Activated naive CD8-positive, alpha-beta T cell treated with anti-CD3 and anti-CD28 coated beads for 36 hours (primary cell): ENCODE measurements at places on chromosomes 7 and 10. TPM values are rescaled to one million over a fixed set of nuclear protein-coding genes. Genes with fewer than 3 reads are reported as not detected.

DNA sequence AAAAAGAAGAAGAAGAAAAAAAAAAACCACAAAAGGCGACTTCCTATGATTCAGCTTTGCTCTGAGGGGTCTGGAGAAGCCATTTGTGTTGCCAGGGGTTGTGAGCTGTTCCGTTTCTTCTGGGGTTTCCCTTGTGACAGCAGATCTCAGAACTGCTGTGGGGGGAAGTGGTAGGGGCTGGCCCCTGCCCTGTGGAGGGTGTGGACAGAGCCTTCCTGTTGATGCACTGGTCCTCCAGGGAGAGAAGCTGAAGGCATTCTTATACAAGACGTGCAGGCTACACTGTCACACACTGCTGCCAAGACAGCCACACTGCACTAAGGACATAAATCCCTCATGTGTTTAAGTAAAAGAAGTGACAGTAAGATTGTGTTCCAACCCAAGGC, 17.3 kb upstream of the CSGALNACT2 start:
- peak; percentile 73 for DNase-seq

DNA sequence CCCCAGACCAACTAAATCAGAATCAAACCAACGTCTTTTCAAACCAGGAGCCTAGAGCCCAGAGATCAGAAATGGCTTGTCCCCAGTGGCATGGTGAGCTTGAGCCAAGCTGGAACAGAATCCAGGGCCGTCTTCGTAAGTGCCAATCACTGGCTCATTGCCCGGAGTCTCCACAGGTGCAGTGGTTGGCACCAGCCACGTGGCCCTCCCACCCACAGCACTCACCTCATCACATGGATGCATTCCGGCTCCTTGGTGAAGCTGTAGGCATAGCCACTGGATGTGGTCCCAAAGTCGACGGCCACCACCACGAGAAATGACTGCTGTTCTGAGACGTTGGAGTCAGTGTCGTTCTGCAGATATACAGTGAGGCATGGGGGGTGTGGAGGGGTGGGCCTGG, 37.4 kb downstream of the HSPA12A start:
- no peak for DNase-seq

DNA sequence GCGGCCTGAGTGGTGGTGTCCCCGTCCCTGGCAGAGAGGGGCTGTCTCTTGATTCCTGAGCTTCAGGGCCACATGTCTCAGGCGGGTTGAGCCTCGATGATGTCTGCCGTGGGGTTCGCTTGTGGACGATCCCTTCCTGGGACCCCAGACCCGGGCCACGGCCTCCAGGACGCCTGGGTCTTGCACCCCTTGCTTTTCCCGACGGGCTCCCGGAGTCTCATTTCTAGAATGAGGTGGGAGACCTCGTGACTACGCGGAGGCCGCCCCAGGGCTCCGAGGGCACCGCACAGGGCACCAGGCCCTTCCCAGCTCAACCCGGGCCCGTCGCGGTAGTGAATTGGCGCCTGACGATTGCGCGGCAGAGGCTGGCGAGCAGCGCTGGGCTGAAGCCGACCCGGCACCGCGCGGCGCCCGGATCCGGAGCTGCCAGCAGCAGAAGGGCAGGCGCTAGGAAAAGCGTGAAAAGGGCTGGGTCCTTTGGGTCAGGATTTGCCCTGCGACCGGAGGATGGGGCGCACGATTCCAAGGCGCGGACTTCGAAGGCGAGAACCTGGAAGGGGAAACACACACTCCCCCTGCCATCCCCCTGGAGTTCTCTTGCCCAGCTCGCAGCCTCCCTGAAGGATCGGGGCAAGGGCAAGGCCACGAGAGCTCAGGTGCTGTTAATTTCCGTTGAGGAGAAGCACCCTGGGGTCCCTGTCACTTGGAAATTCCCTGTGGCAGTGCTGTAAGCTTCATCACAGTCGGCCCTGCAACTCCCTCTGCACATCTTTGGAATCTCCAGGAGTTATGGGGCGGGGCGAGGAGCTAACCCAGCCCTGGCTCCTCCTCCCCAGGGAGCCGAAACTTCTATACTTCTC, 15.5 kb downstream of the TLX1 start:
- DNase-seq: no peak

DNA sequence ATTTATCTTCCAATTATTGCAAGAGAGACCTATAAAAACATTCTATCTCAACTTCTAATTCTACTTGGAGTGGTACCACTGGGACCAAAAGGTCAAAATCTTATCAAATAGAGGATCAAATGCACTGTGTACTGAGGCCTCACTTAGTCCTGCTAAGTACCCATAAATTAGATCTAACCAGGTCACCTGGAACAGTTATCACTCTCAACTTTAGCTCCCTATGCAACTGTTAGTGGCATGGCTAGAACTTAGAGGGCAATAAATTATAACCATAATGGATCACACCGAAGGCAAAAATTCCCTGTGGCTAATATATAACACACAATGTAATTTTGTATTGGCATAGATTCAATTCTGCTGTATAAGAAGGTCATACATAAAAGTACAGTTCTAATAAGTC, 428.9 kb downstream of the PCDH15 start:
- DNase-seq: no peak

DNA sequence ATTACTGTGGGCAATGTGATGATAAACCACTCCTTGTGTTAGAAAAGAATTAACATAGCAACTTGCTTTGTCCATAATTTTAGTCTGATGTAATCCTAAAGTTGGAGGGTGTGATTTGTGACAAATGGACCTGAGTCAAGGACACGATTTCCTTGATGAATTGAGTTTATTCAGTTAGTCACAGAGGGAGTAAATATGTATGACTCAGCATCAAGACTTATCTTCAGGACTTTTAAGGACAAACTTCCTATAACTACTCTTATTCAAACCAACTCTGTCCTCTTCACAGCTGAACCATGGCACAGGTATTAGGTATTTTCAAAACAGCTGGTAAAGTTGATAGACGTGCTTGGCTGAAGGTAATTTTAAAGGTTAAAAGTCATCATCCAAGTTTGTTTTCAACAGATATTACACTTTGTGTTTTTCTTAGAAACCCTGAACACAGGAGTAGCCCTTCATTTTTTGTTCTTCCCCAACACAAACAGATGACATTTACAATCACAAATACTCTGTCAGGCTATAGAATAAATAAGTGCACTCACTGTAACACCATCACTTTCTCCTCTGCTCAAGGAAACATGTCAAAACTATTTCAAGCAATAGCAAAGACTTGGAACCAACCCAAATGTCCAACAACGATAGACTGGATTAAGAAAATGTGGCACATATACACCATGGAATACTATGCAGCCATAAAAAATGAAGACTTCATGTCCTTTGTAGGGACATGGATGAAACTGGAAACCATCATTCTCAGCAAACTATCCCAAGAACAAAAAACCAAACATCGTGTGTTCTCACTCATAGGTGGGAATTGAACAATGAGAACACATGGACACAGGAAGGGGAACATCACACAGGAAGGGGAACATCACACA, 54.5 kb downstream of the COA1 start:
- no peak for DNase-seq

DNA sequence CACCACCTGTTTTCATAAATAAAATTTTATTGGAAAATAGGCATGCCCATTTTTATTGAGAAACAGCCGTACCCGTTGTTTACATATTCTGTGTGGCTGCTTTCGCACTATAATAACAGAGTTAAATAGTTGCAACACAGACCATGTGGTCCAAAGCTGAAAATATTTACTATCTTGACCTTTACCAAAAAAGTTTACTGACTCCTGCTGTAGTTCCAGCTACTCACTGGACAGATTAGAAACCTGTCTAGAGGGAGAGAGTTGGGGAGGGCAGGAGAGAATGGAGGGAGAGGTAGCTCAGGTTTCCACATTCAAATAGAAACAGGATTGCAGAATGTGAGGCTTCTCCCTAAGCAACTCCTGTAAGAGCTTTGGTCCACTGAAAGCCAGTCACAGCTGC, 55.1 kb upstream of the GLCCI1 start:
- no peak for DNase-seq

- DNase-seq: no peak
Measured at GRCh38 chr10:31343009-31343408, 24.0 kb downstream of the ZEB1 start.

NUDT13 gene
- total RNA-seq: 1.2 TPM

DNA sequence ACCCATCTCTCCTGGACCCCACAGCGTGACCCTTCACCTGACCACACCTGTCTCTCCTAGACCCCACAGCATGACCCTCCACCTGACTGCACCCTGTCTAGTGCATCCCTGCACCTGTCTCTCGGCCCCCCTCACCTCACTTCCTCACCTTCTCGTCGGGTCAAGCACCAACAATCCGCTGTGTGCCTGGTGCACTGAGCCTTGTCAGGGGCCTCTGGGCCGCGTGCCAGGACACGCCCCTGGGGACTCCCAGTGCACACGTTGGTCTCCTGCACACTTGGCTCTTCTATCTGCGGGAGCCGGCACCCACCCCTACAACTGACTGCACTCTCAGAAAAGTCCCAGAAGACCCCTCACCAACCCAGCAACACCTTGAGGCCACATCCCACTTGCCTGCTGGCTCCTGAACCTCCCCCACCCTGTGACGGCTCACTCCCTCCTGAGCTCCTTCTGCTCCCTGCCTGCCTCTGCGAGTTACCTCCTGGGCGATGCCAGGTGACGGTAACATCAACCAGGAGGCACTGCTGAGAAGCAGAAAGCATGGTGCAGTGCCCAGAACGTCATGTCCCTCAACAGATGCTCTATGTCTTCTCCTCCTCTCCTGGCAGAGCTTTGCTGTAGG, 147.6 kb downstream of the DIP2C start:
- DNase-seq: no peak
